Glutamatergic neuron (in vitro differentiated cells): ENCODE measurements at places on chromosomes 11 and 22. TPM values are rescaled to one million over a fixed set of nuclear protein-coding genes. Genes with fewer than 3 reads are reported as not detected.

BARX2 gene
- not detected for total RNA-seq

GRCh38 chr11:128765571-128766549 lies 72.0 kb downstream of the FLI1 start:
- no peak for DNase-seq

DNA sequence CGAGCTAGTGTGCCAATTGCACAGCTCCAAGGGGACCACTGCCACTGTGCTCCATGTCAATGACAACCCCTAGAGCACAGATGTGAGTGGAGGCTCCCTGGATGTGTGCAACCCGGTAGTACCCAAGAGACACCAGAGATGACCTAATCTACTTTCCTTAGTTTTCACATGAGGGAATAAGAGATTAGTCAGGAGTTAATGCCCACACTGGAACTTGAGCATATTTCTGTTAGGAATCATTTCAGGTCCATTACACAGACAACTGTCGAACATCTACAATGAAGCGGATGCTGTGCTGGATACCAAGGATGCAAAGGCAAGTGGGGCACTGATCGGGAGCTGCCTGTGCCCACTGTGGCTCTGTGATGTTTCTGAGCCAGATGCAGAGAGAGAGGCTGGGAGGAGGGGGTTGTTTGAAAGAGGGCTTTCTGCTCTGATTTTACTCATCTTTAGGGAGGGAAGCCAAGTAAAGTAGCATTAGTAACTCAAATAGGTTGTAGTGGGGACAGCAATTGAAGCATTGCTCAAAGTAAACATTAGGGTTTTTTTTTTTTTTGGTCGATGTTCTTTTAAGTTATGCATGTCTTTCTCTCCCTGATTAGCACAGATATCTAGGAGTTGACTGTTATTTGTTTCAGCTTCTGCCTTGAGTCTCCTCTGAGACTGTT lies 82.5 kb upstream of the SORL1-AS1 start:
- no peak for DNase-seq

CD151 gene
- total RNA-seq = 346 TPM

- DNase-seq = no peak
Observed at GRCh38 chr11:340539-341512, 20.2 kb upstream of the IFITM3 start.

DNA sequence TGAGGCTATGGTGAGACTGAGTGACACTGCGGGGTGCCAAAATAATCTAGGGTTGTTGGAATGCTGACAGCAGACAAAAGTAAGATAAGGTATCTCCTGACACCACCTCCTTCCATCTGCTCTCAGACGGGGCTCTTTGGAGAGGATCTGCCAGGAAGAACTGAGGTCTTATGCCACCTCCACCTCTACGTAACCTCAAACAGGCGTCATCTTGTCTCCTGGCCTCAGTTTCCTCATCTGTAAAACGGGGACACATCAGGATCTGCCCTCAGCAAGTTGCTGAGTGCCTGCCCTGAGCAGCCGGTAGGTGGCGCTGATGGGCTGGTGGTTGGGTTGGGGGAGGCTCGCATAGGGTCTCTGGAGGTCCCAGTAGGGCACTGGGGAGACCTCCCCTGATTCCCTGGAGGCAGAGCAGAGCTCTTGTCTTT lies 1.7 kb upstream of the MYEOV start:
- no peak for DNase-seq

E2F8 gene
- 0.34 TPM for total RNA-seq

DNA sequence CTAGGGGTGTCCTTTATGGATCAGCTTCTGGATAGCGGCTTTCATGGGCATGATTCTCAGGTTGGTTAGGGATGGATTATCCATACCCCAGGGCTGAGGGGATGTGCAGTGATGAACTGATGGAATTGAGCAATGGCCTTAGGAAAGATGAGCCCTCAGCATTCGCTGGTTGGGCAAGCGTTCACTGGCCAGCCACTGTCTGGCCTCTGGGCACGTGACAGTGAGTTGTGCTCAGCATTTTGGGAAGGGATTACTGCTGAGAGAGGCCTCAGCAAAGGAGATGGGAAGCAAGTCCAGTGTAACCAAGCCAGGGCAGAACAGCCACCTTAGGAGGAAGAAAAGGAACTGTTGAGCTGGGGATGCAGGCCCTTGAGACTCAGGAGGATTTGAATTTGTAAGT lies 17.4 kb downstream of the UBASH3B start:
- no peak for DNase-seq

- no peak for DNase-seq
Observed at GRCh38 chr11:60447846-60448245, 7.8 kb upstream of the MS4A1 start.

DNA sequence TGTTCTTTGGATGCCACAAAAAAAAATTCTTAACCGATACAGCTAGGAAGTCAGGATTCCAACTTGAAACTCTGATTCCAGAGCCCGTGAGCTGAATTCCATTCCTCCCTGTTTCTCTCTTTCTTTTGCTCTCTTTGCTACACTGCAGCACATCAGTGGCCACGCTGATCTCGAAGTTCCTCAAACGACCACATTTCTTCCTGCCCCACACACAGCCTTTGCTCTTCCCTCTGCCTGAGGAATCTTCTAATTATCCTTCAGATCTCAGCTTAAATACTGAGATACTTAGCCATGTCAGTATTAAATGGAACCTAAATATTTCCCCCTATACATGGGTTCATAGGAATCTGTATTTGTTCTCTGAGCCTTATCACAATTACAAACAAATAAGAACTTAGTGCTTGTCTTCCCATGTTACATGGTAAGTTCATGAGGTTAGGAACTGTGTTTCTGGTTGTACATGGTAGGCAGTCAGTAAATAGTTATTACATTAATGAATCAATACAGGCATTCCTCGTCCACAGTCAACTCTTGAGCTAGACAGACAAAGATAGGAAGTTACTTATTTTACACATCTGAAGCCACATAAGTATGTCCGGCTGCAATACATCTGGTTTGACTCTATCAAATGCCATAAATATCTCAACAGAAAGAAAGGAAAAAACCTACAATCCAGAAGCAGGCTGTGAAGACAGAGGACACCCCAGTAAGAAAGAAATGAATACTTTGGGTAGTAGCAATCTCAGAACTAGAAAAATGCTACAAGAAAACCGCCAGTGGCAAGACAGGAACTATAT lies 86.6 kb downstream of the MAML2 start:
- no peak for DNase-seq

GRCh38 chr22:31497148-31497938 lies 1.0 kb downstream of the SFI1 start:
- DNase-seq = no peak

DNA sequence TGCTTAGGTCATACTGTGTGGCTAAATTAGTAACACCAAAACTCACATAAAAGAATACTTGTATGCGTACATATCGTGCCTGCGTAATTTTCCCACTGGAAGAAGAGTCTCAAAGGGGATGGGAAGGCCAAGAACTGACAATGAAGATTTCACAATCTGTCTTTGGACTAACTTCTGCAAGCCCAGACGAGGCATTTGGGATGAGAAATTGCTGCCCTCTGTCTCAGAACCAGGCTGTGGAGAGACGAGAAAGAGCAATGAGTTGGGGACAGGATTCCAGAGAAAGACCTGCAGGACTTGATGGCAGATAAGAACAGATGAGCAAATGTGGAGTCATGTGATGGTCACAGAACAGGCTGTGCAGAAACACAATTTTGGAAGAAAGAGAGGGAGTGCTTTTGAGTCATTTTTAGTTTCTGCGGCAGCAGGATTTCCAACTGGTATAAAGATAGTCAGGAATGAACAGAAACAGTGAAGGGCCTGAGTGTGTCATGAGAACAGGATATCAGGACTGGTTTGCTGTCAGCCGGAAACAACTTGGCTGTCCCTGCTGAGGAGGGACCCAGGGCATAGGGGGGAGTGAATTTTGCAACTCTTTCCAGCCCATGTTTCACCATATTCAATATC lies 82.7 kb upstream of the CTSC start:
- DNase-seq = no peak

DNA sequence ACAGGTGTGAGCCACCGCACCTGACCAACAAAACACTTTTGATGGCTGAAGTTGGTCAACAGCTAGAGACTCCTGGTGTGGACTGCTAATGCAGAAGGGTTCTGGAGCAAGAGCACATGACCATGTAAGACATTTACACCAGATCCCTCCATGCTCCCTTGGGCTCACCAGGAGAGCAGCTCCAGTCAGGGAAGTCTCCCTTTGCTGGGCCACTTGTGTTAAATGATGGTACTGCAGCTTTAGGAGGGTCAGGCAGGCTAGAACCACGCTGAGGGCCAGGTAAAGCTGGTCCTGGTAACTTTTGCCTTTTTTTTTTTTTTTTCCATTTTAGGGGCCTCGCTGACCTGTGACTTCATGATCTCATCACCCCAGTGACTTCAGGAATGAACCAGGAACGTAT lies 146.4 kb downstream of the FBXO7 start:
- DNase-seq = no peak

ZNRD2 gene
- 37.9 TPM for total RNA-seq

- DNase-seq = no peak
Observed at GRCh38 chr11:30314625-30315024, 8.3 kb upstream of the ARL14EP start.

DNA sequence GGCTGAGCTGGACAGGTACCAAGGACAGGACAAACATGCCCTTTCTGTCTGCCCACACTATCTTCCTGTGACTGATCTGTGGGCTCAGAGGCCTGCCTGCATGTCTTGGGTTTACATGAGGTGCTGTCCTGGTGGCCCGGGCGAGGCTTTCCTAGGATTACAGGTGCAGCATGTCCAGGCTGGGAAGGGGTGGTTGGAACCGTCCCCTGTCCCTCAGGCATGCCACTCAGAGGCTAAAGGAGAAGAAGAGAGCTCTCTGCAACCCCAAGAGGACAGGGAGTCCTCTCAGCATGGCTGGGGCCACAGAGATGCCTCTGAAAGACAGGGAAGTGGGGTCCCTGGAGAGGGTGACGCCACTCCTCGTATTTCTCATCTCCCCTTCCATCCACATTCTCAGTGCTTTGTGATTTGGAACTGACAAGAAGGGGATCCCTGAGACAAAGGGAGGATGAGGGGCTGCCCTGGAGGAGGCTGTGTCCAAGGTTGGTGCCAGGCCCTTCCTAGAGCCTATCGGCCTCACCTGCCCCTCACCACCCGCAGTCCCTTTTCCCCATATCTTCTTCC lies 64.6 kb upstream of the LMO1 start:
- no peak for DNase-seq

CARD16 gene
- not detected for total RNA-seq

MYO18B gene
- total RNA-seq = 0.25 TPM

GRCh38 chr11:131370090-131370751 lies at the start of gene NTM:
TSS of gene NTM (plus strand) at chr11:131370615.
- DNase-seq = peak; percentile 53

DNA sequence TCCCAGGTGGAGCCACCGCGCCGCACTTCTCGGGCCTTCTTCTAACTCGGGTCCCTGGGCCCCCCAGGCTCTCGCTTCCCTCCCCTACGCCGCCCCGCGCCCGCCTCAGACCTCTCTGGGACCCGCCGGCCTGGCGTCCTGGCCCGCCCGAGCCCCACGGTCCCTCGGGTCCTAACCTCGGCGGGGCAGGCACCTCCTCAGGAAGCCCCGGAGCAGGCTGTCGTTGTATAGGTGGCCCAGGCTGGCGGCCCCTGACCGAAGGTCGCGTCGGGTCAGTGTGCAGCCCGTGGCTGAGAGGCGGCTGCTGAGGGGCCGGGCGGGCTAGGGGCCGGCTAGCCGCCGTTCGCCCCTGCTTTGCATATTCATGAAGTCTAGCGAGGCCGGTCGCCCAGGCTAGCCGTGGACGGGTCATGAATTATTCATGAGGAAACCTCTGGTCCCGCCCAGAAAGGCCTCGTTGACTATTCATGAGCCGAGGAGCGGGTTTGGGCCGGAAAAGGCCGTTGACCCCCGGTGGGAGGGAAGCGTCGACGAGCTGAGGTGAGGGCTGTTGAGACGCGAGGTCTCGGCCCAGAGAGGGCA lies at the start of gene HORMAD2:
TSS of gene HORMAD2 (plus strand) at position 513 of the 582 bp plus-strand sequence. CDS start 13,489 bp downstream, outside the sequence.
- DNase-seq = peak; percentile 79

DNA sequence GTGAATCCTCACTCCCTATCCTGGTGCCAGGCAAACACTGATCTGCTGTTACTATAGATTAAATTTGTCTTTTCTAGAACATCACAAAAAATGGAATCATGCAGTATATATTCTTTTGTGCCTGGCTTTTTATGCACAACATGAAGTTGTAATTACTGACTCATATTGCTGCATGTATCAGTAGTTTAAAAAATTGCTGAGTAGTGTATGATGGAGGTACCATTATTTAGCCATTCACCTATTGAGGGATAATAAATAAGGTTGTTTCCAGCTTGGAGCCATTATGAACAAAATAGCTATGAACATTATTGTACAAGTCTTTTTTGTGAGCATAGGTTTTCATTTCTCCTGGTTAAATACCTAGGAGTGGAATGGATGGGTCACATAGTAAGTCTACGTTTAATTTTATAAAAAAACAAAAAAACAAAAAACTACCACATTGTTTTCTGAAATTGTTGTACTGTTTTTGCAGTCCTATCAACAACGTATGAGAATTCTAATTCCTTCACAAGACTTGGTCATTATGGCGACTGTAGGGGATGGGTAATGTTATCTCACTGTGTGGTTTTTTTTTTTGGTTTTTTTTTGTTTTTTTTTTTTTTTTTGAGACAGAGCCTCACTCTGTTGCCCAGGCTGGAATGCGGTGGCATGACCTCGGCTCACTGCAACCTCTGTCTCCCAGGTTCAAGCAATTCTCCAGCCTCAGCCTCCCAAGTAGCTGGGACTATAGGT lies 111.6 kb downstream of the USP35 start:
- DNase-seq = no peak

GRCh38 chr22:31083923-31084810 lies 3.0 kb downstream of the SMTN start:
- no peak for DNase-seq

GRCh38 chr22:26168939-26169314 lies 335 bp upstream of the SEZ6L start:
- DNase-seq = no peak

OR5P2 gene
- total RNA-seq = not detected

DNA sequence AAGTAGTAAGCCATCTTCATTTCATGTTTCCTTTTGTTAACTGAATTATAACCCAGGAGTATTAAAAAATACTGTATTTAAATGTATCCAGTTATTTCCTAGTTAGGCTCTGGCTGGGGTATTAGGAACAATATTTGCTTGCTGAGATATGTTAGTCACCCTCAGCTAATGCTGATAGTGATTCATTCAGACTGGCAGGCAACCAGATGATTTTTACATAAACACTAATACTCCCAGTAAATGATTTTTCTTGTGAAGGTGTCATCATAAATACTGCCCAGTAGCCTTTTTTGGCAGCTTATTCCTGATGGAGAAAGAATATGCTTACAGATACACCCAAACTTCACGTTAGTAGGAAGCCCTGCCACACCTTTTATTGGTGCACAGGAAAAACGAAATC lies 8.1 kb downstream of the YWHAH start:
- no peak for DNase-seq
